ENCODE measurements at places on chromosomes 12 and 14.
A peak's percentile ranks its signal among the peaks of the same experiment; 100 is the strongest.

- peak; percentile 66 for DNase-seq
These were observed 9.2 kb downstream of the HOXC8 start for GRCh38 chr12:54017878-54018467.

- DNase-seq, result no peak
These were observed 152.0 kb downstream of the TMEM132C start for GRCh38 chr12:128418944-128419343.

DNA sequence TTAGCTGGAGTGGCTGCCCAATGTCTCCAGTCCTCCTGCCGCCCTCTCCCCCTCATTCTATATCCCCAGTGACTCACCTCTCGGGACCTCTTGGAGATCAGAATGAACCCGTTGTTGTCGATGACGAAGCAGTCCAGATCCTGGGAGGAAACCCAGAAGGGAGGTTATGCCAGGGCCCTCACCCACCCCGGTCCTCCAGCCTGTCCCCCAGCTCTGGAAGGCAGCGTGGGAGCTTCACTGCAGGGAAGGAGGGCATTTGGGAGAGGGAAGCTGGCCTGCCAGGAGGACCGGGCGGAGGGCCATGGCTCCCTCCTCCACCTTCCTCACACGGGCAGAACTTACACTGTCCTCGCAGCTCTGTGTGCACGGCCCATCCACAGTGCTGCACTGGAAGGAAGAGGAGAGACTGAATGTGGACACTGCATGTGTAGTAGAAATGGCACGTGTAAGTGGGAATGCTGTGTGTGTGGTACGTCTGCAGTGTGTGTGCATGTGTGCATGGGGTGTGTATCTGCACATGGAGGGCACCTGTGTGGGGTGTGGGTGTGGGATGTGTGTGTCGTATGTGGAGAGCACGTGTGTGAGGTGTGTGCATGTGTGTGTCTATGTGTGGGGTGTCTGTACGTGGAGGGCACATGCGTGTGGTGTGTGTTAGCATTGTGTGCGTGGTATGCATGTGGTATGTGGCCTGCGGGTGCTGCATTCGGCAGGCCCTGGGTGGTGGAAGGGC lies 10.0 kb upstream of the LRTM2 start:
- no peak for DNase-seq

- DNase-seq, result no peak
These were observed 26.9 kb downstream of the DAAM1 start for GRCh38 chr14:59215322-59215721.

DNA sequence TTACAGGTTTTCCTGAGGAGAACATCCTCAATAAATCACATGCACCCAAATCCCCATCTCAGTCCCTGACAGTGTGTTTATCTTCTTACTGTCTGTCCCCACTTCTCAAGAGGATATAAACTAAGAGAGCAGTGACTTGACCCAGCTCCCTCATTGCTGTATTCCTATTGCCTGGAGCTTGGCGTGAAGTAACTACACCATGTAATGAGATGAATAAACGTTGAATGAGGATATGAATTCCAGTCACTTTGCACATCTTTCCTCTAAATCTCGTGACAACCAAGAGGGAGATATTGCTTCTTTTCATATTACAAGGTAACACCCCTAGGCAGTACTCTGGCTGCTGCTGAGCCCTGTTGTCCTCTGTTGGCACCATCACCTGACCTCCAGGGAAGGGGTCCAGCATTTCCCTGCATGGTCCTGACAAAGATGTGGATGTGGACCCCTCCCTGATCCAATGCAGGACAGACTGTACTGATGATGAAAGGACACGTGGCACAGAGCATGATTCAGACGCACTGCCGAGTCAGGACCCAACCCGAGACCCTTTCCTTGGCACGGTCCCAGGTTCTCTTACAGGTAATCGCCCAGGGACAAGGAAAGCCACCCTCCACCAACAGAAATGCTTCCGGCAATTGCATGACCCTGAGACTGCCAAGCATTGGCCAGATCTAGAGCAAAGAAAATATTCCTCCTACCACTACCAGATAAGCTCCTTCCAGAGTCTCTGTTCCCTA lies 47.7 kb upstream of the CPM start:
- no peak for DNase-seq

DNA sequence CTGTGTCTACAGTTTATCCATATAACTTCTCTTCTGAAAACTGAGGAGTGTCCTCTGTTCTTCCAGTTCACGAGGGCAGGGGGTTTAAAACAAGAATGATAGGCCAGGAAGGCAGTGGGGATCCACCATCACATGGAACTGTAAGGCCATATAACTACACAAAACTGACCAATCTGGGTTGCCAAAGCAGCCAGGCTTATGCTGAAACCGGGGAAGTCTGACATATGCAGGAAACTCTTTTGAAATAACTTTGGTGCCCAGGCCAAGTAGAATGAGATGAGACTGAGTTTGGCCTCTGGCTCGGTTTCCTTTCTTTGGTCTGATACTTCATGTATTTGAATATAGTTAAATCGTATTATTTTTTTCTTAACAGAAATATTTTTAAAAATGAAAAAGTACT lies 18.0 kb upstream of the ATF1 start:
- no peak for DNase-seq

GRCh38 chr12:101852998-101853397 lies 22.2 kb upstream of the GNPTAB start:
- DNase-seq, result no peak

DNA sequence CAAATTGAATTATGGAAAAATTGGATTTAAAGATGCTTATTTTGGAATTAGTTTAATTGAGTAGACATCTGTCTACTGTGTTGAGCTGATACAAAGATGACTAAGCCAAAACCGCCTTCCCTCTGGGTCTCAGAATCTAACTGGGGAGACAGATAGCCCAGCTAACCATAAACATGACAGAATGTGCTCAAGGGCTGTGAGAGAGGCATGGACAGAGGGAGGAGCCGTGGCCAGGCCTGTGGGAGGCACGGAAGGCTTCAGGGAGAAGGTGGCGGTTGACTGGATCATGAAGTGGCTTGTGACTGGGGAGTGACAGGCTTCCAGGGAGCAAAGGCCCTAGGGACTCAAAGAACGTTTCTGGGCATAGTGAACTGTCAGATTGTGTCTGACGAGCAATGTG lies 74.6 kb downstream of the DACT1 start:
- DNase-seq, result no peak

DNA sequence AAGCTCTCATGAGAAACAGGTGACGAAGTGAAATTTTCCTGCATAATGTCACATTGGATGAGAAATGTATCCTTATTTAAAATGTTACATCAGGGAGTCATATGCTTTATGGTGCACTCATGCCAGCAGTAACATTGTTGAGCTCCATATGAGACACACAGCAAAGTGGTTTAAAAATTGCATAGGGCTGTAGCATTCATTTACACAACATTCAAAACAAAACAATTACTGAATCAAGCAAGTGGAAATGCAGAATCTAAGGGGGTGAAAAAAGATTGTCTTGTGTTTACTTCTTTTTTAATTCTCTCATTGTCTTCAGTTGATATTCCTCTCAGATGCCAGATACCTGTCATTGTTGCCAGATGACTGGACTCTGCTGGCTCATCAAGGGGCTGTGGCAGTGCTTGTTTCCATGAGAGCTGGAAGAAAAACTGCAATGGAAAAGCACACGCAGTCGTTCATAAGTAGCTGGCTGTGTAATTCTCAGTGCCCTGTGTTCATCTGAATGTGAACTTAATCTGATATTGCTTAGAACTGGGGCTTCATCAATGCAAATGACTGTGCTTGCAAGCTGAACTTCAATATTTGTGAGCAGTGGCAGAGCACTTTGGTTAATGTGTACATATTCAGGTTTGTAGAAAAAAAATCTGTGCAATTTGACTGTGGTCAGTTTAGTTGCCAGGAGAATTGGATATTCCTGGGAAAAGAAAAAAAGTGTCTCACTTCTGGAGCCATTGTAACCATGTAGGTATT lies 305.6 kb downstream of the RAD51B start:
- DNase-seq, result no peak

GRCh38 chr12:95480230-95480629 lies 6.3 kb downstream of the METAP2 start:
- no peak for DNase-seq

DNA sequence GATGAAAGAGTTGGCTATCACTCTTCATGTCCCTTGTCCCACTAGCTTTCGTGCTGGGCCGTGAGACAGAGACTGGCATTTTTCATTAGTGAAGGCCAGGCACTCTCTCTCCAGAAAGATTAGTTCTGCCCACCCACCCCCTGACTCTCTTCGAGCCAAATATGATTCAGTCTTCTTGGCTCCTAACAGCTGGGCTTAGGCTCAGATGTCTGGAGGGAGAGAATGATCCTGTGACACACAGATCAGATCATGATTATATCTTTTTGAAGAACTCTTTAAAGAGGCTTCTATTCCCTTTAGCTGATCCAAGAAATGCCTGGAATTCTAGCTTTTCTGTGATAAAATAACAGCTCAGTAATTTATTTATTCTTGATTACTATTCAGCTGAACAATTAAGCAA lies 5.2 kb upstream of the GNG2 start:
- DNase-seq, result no peak

Measured in stimulated activated CD4-positive, alpha-beta T cell treated with anti-CD3 and anti-CD28 coated beads, Interleukin-2, amount 100 ng/mL, for 4 hours (primary cell).